ENCODE measurements at places on chromosomes 7 and 10.

DNA sequence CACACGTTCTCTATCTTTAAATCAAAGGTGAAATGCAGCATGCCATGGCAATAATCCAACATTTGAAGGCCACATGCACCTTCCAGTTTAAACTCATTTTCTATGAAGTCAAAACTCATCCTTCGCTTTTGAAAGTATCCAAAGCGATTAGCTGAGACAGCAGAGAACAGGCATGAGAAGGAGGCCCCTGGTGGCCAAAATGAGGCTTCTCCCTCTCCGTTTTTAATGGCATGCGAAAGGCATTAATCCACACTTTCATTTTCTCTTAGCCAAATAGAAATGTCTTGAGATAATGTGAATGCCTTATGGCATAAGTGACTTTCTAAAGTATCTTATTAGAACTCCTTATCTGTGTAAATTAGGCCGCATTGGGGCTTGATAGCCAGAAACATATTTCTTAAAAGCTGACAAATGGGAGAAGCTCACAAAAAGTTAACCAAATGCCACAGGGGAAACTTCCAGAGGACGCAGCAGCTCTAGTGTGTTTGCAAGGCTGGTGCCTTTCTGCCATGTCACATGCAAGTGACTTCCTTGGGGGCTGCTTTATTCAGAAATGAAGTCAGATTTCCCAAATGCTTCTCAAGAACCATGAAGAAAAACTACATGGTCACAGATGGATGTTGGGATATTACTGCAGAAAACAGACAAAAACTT is 1189.6 kb downstream of the SORCS1 start:
- no peak for DNase-seq

DNA sequence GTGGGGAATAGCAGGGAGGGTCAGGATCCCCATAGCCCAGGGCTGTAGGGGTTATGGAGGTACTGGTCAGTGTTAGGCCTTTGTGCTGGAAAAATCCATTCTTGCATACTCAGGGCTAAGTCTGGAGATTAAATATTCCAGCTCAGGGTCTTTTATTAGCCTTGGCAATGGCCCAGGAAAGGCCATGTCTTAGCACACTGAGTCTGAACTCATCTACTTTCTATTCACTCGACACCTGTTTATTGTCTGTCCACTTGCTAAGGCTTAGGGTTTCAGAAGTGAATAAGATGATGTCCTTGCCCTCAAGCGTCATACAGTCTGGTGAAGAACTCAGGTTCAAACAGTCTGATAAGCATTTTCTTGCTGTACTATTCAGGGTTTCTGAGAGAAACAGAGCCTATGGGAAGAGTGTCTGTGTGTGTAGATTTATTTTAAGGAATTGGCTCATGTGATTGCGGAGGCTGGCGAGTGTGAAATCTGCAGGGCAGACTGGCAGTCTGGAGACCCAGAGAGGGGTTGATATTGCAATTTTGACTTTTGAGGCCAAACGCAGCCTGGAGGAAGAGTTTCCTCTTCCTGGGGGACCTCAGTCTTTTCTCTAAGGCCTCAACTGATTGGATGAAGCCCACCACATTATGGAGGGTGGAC is 135.8 kb downstream of the RAMP3 start:
- DNase-seq: no peak

DNA sequence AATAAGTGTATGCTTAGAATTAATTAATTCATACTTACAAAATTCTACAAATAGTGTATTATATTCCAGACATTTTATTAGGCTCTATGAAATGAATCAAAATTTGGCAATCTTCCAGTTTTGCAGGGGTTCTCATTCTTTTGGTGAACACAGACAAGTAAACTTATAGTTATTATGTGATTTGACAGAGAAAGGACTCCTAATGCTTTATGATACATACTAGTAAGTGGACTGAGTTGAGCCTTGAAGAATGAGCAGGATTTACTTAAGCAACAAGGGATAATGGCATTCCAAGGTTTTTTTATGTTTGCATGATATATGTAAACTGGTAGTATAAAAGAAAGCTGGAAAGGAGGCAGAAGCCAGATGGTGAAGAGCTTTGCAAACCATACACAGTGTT is 145.7 kb upstream of the FERD3L start:
- no peak for DNase-seq

GRCh38 chr7:22277375-22277774 is 79.6 kb downstream of the RAPGEF5 start:
- DNase-seq: no peak

DNA sequence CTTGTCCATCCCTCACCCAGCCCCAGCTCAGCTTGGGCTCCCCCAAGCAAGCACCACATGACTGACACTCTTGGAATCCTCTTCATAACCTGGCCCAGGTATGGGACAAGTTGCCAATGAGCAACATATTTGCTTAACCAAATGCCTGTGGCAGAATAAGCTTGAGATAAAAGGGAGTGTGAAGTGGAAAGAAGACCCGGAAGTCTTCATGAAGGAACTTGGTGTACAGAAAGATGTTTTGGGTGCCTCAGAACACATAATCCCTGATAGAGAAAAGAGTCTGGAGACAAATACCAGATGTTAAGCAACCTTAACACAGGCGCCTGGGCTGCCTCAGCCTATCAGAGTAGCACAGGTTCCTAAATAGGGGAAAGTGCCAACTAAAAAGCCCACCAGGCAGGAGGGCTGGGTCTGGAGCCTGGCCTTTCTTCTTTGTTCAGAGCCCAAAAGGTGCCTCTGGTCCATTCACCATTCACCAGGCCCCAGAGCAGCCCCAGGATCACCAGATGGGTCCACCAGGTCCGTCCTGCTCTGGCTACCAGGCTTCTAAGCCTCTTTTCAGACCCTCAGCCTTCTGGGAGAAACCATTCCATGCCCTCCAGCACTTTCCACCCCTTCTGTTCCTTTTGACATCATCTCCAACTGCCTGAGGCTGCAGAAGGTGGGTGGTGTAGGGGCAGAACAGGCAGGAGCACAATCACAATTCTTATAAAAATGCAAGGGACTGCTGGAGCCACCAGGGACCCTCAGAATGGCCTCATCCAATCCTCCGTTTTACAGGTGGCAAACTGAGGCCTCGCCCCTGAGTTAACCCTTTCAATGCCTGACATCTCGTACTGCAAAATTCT is 22.6 kb downstream of the KCNMA1 start:
- DNase-seq: no peak

GRCh38 chr7:132225216-132226030 is 350.8 kb downstream of the PLXNA4 start:
- DNase-seq: no peak

DNA sequence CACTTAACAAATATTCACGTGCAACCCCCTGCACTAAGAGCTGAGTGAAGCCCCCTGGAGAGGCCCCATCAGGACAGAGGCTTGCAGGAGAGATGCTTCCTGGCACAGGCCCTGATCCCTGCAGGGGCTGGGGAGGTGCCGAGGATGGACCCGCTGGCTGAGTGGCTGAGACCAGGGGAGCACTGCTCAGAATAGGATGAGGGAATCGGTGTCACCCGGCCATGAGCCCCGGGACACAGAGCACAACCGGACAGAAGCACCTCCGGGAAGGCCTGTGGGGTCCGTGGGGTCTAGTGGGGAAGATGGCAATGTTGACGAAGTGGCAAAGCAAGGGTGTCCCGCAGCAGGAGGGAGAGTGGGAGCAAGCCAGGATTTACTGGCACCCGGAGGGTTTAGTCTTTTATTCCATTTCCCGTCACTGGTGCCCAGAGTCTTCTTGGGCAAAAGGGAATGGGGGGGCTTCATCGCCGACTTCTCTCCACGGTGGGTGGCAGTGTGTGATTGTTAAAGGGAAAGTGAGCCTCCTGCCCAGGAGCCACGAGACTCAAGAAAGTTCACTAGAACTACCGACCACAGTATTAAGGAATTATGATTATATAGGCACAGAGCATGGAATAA is 140.7 kb downstream of the ADARB2 start:
- no peak for DNase-seq

- DNase-seq: no peak
Observed at GRCh38 chr7:15620491-15621185, 58.8 kb upstream of the AGMO start.

All from CD4-positive, alpha-beta T cell treated with Interferon gamma for 1 hour (primary cell).